Stimulated activated CD4-positive, alpha-beta T cell treated with anti-CD3 and anti-CD28 coated beads, Interleukin-12 subunit alpha, Interleukin-12 subunit beta, amount 100 ng/mL, for 24 hours (primary cell): ENCODE measurements at places on chromosomes 7 and 10.

- no peak for DNase-seq
These were observed 75.1 kb downstream of the SEMA3D start for GRCh38 chr7:85111761-85112160.

- no peak for DNase-seq
These were observed 56.0 kb downstream of the ATOH7 start for GRCh38 chr10:68175949-68176348.

- no peak for DNase-seq
These were observed 8.8 kb upstream of the DNTT start for GRCh38 chr10:96295475-96295874.

GRCh38 chr7:95246831-95247370 is 77.4 kb downstream of the PON1 start:
- DNase-seq: no peak

GRCh38 chr10:27464993-27465392 is 39.1 kb upstream of the RAB18 start:
- DNase-seq: no peak

DNA sequence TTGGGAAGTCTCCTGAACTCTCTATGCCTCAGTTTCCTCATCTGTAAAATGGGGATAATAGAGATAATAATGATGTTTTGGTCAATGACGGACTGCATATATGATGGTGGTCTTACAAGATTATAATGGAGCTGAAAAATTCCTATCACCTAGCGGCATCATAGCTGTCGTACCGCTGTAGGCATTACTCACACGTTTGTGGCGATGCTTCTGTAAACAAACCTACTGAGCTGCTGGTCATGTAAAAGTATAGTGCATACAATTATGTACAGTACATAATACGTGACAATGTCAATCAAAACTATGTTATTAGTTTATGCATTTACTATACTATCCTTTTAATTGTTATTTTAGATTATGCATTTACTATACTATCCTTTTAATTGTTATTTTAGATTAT is 339.1 kb upstream of the NPVF start:
- no peak for DNase-seq

- DNase-seq: no peak
These were observed 212.5 kb upstream of the CELF2 start for GRCh38 chr10:10804998-10805740.

GRCh38 chr10:123517426-123517825 is 148.7 kb upstream of the GPR26 start:
- no peak for DNase-seq

DNA sequence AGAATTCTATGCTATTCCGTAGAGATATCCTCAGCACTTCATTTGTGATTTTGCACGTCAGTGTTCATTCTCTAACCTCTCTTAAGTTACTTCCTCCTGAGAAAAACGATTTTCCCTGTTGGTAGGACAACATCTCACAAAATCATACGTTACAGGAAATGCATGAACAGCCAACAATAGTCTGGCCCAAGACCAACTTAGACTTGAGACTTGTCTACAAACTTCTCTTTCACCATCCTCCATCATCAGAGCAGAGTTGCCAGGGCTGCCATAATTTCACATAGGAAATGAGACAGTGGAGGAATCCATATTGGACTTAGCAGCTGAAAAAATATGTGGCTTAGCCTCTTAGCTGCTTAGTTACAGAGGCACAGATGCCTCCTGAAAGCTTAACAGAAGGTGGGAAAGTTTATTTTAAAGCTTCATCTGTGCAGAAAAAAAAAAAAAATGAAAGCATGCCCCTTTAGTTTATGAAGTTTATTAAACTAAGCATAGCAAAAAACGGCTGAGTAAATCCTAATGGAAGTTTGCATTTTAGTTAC is 222.5 kb upstream of the CACNA2D1 start:
- no peak for DNase-seq

- DNase-seq: no peak
These were observed 12.5 kb downstream of the GDI2 start for GRCh38 chr10:5800782-5801181.
